ENCODE measurements at places on chromosomes 13 and 19. TPM values are rescaled to one million over a fixed set of nuclear protein-coding genes. Genes with fewer than 3 reads are reported as not detected.

DNA sequence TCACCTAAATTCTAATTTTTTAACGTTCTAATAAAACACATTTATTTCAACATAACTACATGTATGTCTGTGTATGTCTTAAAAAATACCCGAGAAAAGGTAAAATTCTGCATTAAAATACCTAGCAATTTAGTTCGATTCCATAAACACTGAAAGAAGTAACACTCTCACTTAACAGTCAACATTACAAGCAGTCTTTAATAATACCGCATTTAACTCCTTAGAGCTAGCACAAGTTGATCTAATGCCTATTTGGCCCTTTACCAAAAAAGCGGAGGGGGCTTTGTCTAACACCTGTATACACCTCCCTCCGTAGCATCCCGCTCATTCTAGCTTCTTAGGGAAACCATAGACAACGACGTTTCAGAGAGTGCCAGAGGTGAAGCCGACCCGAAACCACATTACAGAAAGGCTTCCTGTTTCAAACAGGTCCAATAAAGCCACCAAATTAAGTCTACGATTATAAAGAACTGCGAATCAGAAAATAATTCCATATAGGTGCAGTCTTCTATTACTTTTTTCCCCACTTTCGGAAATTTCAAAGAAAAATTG is 1.2 kb downstream of the SPART start:
- no peaks in the 10 kb centered on the region for H3K36me3 ChIP-seq
- peak overlapping the region; percentile 97 for H3K4me3 ChIP-seq
- H3K27me3 ChIP-seq = no peaks in the 10 kb centered on the region
- H3K27ac ChIP-seq = peak overlapping the region; percentile 100
- DNase-seq = peak; percentile 50

IRS2 gene
- total RNA-seq = 12.9 TPM

AMER2 gene
- 0.06 TPM for total RNA-seq

TTC9B gene
- not detected for total RNA-seq

DNA sequence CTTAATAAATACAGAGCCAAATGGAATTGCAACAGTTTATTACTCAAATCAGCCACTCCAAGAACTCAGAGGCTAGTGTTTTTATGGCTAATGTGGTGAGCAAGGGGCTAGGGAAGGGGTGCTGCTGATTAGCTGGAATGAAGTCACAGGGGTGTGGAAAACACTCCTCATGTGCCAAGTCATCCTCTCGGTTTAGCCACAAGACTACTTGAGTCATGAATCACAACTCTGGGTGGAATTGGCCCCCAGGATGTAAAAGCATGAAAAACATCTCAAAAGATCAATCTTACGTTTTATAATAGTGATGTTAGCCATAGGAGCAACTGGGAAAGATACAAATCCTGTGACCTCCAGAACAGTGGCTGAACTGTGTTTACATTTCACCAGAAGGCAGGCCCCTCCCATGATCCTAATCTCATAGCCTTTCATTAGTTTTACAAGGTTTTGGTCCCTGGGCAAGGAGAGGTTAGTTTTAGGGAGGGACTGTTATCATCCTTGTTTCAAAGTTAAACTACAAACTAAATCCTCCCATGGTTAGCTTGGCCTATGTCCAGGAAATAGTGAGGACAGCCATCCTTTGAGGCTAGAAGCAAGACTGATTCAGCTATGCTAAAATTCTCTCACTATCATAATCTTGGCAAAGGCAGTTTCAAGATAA is 2020.1 kb upstream of the PCDH20 start:
- DNase-seq = no peak
- H3K4me1 ChIP-seq = no peaks in the 10 kb centered on the region
- H3K4me3 ChIP-seq = no peak overlapping the region
- H3K36me3 ChIP-seq = no peaks in the 10 kb centered on the region
- no peaks in the 10 kb centered on the region for H3K27me3 ChIP-seq

DNA sequence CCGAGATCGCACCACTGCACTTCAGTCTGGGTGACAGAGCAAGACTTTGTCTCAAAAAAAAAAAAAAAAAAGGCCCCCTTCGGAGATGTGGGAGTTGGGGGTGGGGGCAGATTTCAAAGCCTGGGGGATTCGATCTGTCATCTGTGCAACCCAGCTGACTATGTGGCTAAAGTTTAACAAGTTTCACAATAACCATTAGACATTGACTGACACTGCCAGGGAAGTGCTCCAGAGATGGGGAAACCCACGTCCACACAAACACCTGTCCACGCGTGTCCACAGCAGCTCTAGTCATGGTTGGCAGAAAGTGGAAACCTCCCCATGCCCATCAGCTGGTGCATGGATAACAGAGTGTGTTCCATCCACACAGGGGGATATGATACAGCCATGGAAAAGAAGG is 37.6 kb upstream of the HOMER3 start:
- no peak overlapping the region for H3K4me3 ChIP-seq
- H3K4me1 ChIP-seq = no peaks in the 10 kb centered on the region
- DNase-seq = peak; percentile 45
- H3K27me3 ChIP-seq = no peaks in the 10 kb centered on the region
- no peak overlapping the region for H3K27ac ChIP-seq
- no peaks in the 10 kb centered on the region for H3K36me3 ChIP-seq

DNA sequence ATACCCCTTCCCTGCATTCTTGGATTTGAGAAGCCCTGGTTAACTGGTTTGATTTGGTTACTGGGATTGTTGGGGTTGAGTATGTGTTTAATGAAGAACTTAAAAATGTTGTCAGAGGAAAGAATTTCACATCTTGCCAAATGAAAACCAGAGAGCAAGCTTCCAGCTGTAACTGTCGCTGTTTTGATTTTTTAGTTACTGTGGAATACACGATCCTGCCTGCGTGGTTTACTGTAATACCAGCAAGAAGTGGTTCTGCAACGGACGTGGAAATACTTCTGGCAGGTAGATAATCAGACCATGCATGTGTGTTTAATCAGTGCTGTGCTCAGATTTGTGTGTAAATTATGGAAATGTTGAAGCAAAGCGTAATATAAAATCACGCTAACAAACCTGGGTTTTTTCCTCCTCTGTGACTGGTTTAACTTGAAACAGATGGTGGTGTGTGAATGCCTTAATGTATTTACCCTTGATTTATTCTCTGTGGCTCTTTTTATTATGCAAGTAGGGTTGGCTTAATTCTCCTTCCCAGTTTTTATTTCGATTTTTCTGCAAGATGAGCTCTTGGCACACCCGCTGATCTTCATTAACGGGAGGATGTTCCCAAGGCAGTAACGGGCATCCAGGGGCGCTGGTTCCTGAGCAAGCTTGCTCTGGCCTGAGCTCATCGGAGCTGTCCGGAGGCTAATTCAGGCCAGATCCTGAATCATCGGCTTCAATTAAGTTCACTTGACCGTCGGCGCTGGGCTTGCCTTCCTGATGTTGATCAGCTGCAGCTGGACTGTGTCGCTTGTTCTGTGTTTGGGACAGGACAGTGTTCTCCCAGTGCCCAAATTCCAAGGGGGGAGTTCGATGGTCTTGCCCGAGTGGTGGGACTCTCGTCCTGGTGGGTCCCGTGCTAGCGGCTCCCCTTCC is 16.0 kb downstream of the UPF1 start:
- DNase-seq = peak; percentile 83
- peak overlapping the region; percentile 74 for H3K27ac ChIP-seq
- H3K27me3 ChIP-seq = no peaks in the 10 kb centered on the region
- H3K36me3 ChIP-seq = peaks cover 29% of the 10 kb centered on the region
- no peak overlapping the region for H3K4me3 ChIP-seq
- H3K4me1 ChIP-seq = no peaks in the 10 kb centered on the region

DNA sequence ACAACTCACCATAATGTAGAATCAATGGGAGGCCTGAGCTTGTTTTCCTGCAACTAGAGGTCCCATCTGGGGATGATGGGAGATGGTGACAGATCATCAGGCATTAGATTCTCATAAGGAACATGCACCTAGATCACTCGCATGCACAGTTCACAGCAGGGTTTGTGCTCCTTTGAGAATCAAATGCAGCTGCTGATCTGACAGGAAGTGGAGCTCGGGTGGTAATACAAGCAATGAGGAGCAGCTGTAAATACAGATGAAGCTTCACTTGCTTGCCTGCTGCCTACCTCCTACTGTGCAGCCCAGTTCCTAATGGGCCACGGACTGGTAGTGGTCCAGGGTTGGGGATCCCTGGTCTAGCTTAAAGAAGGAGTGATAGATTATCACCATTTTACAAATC is 33.0 kb downstream of the KPNA3 start:
- no peak overlapping the region for H3K27ac ChIP-seq
- no peak overlapping the region for H3K4me3 ChIP-seq
- DNase-seq = no peak

GRCh38 chr13:23969647-23970046 is 72.3 kb upstream of the C1QTNF9B start:
- H3K4me3 ChIP-seq = no peak overlapping the region
- no peaks in the 10 kb centered on the region for H3K27me3 ChIP-seq
- H3K4me1 ChIP-seq = no peaks in the 10 kb centered on the region
- DNase-seq = no peak

GRCh38 chr13:46982856-46983582 is 86.2 kb upstream of the HTR2A start:
- no peaks in the 10 kb centered on the region for H3K27me3 ChIP-seq
- no peaks in the 10 kb centered on the region for H3K36me3 ChIP-seq
- DNase-seq = no peak
- H3K27ac ChIP-seq = no peak overlapping the region

CEACAM3 gene
- total RNA-seq = 0.69 TPM

DNA sequence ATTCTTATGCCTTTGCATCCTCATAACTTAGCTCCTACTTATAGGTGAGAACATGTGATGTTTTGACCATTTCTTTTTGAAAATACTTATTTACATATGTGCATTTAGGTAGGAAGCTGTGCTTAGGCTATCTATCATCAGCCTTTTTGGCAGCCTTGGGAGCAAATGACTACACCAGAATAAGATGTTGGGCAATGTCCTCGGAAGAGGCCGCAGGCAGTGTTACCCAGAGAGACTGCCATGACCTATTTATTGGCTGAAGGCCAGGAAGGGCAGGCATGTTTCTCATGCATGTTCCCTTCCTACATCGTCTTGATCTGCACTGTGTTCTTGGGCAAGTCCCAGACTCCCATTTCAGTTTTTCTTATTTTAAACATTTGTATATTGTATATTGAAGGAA is 122.3 kb downstream of the B3GLCT start:
- DNase-seq = no peak
- H3K27ac ChIP-seq = no peak overlapping the region
- no peaks in the 10 kb centered on the region for H3K27me3 ChIP-seq
- no peaks in the 10 kb centered on the region for H3K4me1 ChIP-seq
- H3K4me3 ChIP-seq = no peak overlapping the region
- no peaks in the 10 kb centered on the region for H3K36me3 ChIP-seq

DNA sequence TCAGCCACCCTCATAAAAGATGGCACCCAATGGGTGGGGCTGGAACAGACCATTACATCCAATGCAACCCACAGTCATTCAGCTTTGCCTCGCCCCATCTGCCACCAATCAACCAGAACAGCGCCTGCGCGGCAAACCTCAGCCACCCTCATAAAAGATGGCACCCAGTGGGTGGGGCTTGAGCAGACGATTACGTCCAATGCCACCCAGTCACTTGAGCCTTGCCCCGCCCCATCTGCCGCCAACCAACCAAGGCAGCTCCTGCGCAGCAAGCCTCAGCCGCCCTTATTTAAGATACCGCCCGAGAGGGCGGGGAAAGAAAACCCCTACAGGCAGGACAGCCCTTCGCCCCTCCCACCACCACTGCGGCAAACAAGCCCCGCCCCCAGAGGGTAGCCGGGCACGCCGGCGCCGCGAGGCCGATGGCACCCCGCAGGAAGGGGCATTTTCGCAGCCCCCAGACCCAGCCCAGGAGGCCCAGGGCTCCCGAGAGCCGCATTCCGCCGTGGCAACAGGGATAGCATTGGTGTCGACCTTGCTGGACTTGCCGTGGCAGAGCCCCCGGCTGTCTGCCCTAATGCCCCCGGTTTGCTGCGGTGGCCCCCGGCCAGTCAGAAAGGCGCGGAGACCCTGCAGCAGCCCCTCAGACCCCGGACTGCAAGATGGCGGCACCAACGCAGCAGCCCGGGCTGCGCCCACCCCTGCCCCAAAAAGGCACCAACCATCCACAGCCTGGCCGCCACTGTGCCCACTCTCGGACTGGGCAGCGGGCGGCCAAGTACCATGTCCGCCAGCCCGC is 675 bp downstream of the PEG3 start:
- peak; percentile 98 for DNase-seq
- H3K36me3 ChIP-seq = no peaks in the 10 kb centered on the region
- no peak overlapping the region for H3K27ac ChIP-seq
- H3K27me3 ChIP-seq = no peaks in the 10 kb centered on the region
- H3K4me3 ChIP-seq = peak overlapping the region; percentile 64
- H3K4me1 ChIP-seq = no peaks in the 10 kb centered on the region

LIM2 gene
- not detected for total RNA-seq

EID2B gene
- 3.3 TPM for total RNA-seq

DNA sequence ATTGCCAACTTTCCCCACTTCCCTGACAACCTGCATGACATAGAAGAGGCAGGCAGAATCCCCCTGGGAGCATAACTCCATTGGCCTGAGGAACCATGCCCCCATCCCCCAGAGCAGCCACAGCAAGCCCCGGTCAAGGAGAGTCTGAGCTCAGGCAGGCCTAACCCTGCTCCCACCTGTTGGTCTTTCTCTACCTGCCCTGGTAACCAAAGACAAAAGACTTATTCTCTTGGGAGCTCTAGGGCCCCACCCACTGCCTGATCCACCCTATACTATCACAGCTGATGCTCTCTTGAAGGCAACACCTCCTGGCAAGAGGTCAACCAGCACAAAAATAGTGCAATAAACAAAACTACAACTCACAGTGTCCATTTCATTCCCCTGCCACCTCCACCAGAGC is 59.3 kb downstream of the TNFSF13B start:
- no peak for DNase-seq
- no peaks in the 10 kb centered on the region for H3K36me3 ChIP-seq
- H3K4me3 ChIP-seq = no peak overlapping the region
- no peaks in the 10 kb centered on the region for H3K27me3 ChIP-seq

DNA sequence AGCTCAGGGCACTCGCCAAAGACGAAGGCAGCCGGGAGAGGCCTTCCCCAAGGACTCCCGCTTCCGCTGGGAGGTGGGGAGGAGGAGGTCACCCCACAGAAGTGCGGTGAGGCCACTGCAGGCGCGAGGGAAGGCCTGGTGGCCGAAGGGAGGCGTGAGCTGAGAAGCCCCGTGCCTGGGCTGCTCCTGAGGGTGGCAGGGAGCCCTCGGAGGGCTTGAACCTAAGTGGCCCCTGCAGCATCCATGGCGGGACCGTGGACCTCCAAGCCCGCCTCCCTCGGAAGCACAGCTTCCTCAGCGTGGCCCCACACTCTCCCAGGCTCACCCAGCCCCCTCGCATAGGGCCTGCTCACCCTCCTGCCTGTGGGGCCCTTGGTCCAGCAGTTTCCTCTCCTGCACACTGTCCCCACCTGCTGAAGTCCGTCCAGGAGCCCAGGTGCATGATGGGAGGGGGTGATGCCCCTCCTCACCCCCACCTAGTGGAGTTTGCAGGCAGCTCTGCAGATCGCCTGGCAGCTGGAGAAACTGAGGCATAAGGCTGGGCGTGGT is 25.9 kb downstream of the EFNA2 start:
- H3K4me1 ChIP-seq = no peaks in the 10 kb centered on the region
- H3K36me3 ChIP-seq = no peaks in the 10 kb centered on the region
- peaks cover 4% of the 10 kb centered on the region for H3K27me3 ChIP-seq
- H3K4me3 ChIP-seq = no peak overlapping the region
- no peak for DNase-seq

Data from kidney (tissue), 22 donors.